ENCODE measurements at places on chromosomes 4 and X.

GRCh38 chrX:97369947-97370346 lies 486.2 kb downstream of the RPA4 start:
- no peak overlapping the region for H3K27ac ChIP-seq
- no peaks in the 10 kb centered on the region for H3K27me3 ChIP-seq
- no peaks in the 10 kb centered on the region for H3K4me1 ChIP-seq
- no peak overlapping the region for H3K4me3 ChIP-seq
- H3K36me3 ChIP-seq: no peaks in the 10 kb centered on the region
- ATAC-seq: no peak

- ATAC-seq: no peak
- H3K27me3 ChIP-seq: peaks cover 100% of the 10 kb centered on the region
- no peaks in the 10 kb centered on the region for H3K36me3 ChIP-seq
- no peaks in the 10 kb centered on the region for H3K4me1 ChIP-seq
- no peak overlapping the region for H3K27ac ChIP-seq
These were observed 6.8 kb downstream of the MSX1 start for GRCh38 chr4:4866124-4866865.

DNA sequence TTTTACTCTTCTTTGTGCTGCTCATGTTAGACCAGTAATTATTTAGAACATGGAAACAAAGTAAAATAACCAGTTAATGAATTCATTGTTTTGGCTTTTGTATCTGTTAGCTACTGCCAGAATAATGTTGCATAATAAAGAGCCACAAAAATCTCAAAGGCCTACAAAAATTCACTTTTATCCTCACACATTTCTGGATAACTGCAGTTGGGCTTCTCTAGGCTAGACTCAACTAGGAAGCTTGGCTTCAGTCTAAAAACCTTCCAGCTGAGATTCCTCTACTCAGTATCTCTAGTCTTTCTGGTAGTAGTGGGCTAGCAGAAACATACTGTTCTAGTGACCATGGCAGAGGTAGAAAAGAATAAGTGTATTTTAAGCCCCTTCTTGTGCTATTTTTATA lies 73.0 kb downstream of the FAT4 start:
- H3K27ac ChIP-seq: peak overlapping the region; percentile 80
- H3K27me3 ChIP-seq: no peaks in the 10 kb centered on the region
- peaks cover 44% of the 10 kb centered on the region for H3K4me1 ChIP-seq
- ATAC-seq: no peak
- no peaks in the 10 kb centered on the region for H3K36me3 ChIP-seq

GRCh38 chr4:139526928-139527327 lies 29.1 kb downstream of the SETD7 start:
- no peaks in the 10 kb centered on the region for H3K27me3 ChIP-seq
- H3K36me3 ChIP-seq: no peaks in the 10 kb centered on the region
- no peak for ATAC-seq
- no peaks in the 10 kb centered on the region for H3K4me1 ChIP-seq
- H3K4me3 ChIP-seq: no peak overlapping the region
- no peak overlapping the region for H3K27ac ChIP-seq

- ATAC-seq: no peak
- H3K27ac ChIP-seq: no peak overlapping the region
- no peak overlapping the region for H3K4me3 ChIP-seq
- H3K36me3 ChIP-seq: no peaks in the 10 kb centered on the region
These were observed 73.7 kb downstream of the CHST7 start for GRCh38 chrX:46647251-46647650.

GRCh38 chrX:1938190-1938589 lies 323.3 kb downstream of the ASMT start:
- no peak overlapping the region for H3K4me3 ChIP-seq
- no peak for ATAC-seq
- no peaks in the 10 kb centered on the region for H3K4me1 ChIP-seq
- no peaks in the 10 kb centered on the region for H3K36me3 ChIP-seq

DNA sequence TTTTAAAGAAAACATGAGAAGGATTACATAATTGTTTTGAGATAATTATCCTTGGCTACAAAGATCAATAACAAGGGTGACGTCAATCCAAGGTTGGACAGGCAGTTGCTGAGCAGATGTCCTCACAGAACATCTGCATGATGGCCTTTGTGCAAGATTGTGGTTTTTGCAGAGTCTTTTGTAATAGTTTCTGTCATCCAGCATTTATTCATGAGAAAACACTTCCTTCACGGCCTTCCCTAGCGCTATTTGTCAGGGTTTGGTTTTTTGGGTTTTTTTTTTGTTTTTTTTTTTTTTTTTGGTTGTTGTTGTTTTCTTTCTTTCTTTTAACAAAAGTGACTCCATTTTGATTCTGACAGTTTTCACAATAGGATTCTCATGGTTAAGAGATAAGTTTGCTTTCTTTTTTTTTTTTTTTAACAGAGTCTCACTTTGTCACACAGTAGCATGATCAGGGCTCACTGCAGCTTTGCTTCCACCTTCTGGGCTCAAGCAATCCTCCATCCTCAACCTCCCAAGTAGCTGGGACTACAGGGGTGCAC lies 31.5 kb upstream of the ELF2 start:
- no peaks in the 10 kb centered on the region for H3K36me3 ChIP-seq
- no peak overlapping the region for H3K27ac ChIP-seq
- peak; percentile 89 for ATAC-seq
- H3K4me1 ChIP-seq: peaks cover 9% of the 10 kb centered on the region
- H3K4me3 ChIP-seq: no peak overlapping the region
- H3K27me3 ChIP-seq: no peaks in the 10 kb centered on the region

- ATAC-seq: no peak
- H3K4me1 ChIP-seq: no peaks in the 10 kb centered on the region
- peak overlapping the region; percentile 71 for H3K27ac ChIP-seq
- H3K27me3 ChIP-seq: peaks cover 19% of the 10 kb centered on the region
- peaks cover 35% of the 10 kb centered on the region for H3K36me3 ChIP-seq
- H3K4me3 ChIP-seq: peak overlapping the region; percentile 73
These were observed 999 bp downstream of the ZNF518B start for GRCh38 chr4:10456260-10456594.

- no peaks in the 10 kb centered on the region for H3K36me3 ChIP-seq
- no peak overlapping the region for H3K27ac ChIP-seq
- no peaks in the 10 kb centered on the region for H3K4me1 ChIP-seq
- no peak overlapping the region for H3K4me3 ChIP-seq
These were observed 110.0 kb downstream of the SOWAHB start for GRCh38 chr4:76787898-76788297.

DNA sequence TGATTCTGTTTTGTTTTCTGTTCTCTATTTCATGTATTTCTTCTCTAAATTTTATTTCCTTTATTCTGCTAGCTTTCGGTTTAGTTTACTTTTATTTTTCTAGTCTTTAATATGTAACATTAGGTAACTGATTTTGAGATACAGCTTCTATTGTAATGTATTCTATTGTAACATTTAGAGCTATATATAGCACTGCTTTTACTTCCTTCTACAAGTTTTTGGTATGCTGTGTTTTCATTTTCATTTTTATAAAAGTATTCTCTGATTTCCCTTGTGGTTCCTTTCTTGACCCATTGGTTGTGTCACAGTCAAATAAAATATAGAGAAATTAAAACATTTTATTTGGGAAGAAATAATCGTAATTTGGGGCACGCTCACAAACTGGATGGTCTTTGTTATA lies 13.9 kb upstream of the CT47A1 start:
- H3K4me1 ChIP-seq: no peaks in the 10 kb centered on the region
- no peak for ATAC-seq
- no peak overlapping the region for H3K4me3 ChIP-seq
- no peaks in the 10 kb centered on the region for H3K36me3 ChIP-seq
- no peak overlapping the region for H3K27ac ChIP-seq

GRCh38 chr4:38385093-38386004 lies 278.6 kb upstream of the KLF3 start:
- peaks cover 59% of the 10 kb centered on the region for H3K4me1 ChIP-seq
- ATAC-seq: peak; percentile 75
- H3K27ac ChIP-seq: peak overlapping the region; percentile 41
- no peak overlapping the region for H3K4me3 ChIP-seq
- H3K27me3 ChIP-seq: no peaks in the 10 kb centered on the region
- H3K36me3 ChIP-seq: no peaks in the 10 kb centered on the region

Measured in gastroesophageal sphincter (tissue), 4 donors.